ENCODE measurements at places on chromosomes 6 and 20. TPM values are rescaled to one million over a fixed set of nuclear protein-coding genes. Genes with fewer than 3 reads are reported as not detected.

DNA sequence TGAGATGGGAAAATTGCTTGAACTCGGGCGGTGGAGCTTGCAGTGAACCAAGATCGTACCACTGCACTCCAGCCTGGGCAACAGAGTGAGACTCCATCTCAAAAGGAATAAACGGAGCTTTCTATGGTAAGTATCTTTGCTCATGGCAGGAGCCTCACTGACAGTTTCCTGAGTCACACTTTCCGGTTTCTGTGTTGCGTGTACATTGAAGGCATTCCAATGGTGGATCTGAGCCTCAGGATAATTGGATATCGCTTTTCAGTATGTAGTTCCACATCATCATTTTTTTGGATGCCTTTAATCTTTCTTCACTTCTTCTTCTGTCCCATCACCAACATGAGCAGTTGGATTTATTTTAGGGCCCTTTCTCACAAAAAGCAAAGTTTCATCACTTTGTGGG is 28.6 kb upstream of the GTSF1L start:
- no peak overlapping the region for H3K4me3 ChIP-seq
- H3K27me3 ChIP-seq: no peaks in the 10 kb centered on the region
- H3K36me3 ChIP-seq: no peaks in the 10 kb centered on the region
- no peak for DNase-seq
- H3K4me1 ChIP-seq: no peaks in the 10 kb centered on the region
- no peak overlapping the region for H3K27ac ChIP-seq

DNA sequence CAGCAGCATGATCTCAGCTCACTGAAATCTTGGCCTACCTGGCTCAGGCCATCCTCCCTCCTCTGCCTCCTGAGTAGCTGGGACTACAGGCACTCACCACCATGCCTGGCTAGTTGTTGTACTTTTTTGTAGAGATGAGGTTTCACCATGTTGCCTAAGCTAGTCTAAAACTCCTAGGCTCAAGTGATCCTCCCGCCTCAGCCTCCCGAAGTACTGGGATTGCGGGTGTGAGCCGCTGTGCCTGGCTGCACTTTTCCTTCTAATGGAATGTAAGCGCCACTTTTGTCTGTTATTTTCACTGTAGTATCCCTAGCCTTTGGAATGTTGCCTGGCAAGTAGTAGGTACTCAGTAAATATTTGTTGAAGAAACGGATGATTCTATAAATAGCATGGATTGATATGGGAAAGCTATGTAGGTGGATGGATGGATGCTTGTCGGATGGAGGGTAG is 10.4 kb upstream of the TRIB3 start:
- no peak overlapping the region for H3K27ac ChIP-seq
- H3K4me1 ChIP-seq: no peaks in the 10 kb centered on the region

DNA sequence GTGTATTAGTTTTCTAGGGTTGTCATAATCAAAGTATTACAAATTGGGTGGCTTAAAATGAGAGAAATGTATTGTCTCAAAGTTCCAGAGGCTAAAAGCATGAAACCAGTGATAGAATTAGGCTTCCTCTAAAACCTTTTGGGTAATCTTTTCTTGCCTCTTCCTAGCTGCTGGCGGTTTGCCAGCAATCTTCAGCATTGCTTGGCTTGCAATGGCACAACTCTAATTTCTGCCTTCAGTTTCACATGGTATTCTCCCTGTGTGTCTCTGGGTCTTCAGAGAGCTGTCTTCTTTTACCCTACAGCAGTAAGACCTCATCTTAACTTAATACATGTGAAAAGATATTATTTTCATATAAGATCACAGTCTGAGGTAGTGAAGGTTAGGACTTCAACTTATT is 479.1 kb upstream of the GJE1 start:
- H3K27ac ChIP-seq: no peak overlapping the region
- H3K27me3 ChIP-seq: no peaks in the 10 kb centered on the region
- DNase-seq: no peak
- H3K4me3 ChIP-seq: no peak overlapping the region
- no peaks in the 10 kb centered on the region for H3K36me3 ChIP-seq

DNA sequence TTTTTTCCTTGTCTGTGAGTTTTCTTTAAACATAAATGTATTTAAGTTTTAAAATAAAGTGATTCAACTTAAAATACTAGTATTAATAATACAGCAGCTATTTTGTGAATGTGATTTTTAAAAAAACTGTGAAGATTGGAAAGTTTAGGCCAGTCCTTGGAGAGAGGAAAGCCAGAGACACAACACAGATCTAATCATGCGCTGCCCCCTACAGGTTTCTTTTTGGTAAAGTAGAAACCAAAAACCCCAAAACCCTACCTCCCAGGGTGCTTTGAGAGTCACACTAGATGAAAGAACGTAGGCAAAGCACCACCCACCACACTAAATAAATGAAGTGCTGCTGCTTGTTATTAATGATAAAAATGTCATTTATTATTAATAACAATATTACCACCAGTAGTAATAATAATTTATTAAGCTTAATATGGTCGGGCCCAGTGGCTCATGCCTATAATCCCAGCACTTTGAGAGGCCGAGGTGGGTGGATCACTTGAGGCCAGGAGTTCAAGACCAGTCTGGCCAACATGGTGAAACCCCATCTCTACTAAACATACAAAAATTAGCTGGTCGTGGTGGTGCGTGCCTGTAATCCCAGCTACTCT is 33.7 kb downstream of the SLC9A8 start:
- DNase-seq: peak; percentile 65
- no peaks in the 10 kb centered on the region for H3K4me1 ChIP-seq
- no peak overlapping the region for H3K4me3 ChIP-seq
- H3K27ac ChIP-seq: no peak overlapping the region
- peaks cover 7% of the 10 kb centered on the region for H3K36me3 ChIP-seq

DNA sequence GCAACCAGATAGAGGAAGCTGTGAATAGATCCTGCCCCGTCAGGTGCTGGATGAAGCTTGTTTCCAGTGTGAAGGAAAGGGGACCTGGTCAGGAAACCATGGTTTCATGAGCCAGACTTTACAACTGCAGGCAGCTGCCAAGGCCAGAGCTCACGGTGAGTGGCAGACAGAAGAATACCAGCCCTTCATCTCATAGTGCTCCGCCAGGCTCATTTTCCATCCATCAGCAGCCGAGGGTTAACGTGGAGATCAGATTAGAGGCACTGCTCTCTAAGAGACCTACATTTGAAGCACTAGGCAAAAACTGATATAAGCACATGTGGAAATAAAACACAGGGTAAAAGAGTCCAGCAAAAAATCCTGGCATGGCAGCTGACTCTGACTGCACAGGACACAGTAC is 172.4 kb downstream of the CD24 start:
- H3K27me3 ChIP-seq: no peaks in the 10 kb centered on the region
- H3K36me3 ChIP-seq: no peaks in the 10 kb centered on the region
- no peak overlapping the region for H3K27ac ChIP-seq
- no peak for DNase-seq
- peaks cover 3% of the 10 kb centered on the region for H3K4me1 ChIP-seq

DNA sequence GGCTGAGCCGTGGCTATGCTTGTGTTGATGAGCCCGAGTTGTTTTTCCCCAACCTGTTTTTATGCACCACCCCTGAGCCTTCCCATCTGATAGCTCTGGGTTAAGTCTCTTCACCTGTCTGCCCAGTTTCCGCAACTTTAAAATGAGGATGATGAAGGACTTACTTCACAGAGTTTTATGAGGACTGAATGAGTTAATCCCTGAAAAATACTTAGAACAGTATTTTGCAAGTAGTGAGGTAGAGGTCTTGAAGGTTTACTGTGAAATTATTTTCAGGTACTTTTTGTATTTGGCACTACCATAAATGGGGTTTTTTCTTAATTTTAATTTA is 3.2 kb downstream of the MTG2 start:
- DNase-seq: no peak
- H3K36me3 ChIP-seq: no peaks in the 10 kb centered on the region
- no peak overlapping the region for H3K27ac ChIP-seq
- H3K27me3 ChIP-seq: no peaks in the 10 kb centered on the region
- H3K4me1 ChIP-seq: peaks cover 5% of the 10 kb centered on the region
- no peak overlapping the region for H3K4me3 ChIP-seq

- H3K4me1 ChIP-seq: no peaks in the 10 kb centered on the region
- no peak overlapping the region for H3K27ac ChIP-seq
- no peaks in the 10 kb centered on the region for H3K36me3 ChIP-seq
Observed at GRCh38 chr6:100691972-100692371, 189.2 kb downstream of the ASCC3 start.

DNA sequence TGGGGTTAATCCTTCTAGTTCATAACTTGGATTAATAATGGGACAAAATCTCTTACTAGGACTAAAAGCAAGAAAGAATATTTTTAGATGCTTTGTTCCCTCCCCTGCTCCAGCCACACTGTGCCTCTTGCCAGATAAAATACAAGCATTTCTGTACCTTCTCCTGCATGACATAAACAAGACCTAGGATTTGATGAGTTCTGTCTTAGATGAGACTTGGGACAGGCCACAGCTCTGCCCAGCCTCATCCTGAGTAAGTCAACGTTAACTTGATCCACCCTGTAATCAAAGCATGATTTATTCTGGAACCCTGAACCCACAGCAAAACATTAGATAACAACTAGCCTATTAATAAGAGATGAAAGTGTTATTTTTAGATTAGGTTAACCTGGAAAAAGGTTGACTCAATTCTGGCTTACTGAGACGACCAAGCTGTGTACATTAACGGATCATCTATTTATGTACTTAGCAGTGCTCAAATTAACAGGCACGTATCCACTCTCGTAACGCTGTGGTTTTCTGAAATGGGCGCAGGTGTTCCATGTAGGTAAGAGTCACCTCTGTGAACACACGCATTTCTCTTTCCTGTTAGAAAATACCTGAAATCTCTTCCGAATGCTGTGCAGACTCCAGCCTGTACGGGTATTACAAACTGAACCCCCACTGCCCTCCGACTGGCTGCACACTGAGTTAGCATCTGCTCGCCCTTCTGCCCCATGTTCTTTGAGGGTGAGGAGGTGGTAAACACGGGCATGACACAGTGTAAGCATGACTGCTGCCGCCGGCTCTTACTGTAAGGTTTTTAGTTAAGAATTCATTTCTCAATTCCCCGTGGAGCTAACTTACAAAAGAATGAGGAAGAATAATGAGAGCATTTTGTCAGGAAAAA is 132.1 kb upstream of the FOXQ1 start:
- H3K27me3 ChIP-seq: no peaks in the 10 kb centered on the region
- H3K27ac ChIP-seq: no peak overlapping the region
- H3K4me3 ChIP-seq: no peak overlapping the region

DNA sequence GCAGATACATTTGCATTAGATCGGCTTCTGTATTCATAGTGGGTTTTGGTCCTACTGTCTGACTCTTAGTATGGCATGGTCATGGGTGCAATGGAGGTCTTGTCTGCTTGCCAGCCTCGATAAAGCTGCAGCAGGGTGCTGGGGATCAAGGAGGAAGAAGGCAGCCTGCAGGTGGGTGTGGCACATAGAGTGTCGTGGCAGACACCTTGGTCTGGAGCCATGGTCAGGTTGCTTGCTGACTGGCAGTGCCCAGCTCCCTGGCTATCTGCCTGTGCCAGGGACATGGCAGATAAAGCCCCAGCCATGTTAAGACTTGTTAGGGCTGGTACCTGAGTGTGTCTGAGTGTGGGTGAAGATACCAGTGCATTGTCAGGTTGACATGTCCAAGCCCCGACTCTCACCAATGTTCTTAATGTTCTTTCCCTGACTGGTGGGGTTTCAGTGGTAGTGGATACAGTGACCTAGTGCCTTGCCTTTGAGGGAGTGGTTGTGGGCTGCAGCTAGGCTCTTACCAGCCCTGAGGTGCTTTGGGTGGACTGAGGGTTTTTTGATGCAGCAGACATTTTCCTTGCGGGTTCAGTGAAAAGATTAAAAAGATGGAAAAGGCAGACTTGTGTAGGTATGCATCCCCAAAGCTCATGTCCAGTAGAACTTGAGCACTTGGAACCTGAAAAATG is 1.8 kb downstream of the FAM83D start:
- H3K27ac ChIP-seq: no peak overlapping the region
- no peaks in the 10 kb centered on the region for H3K27me3 ChIP-seq
- peak; percentile 57 for DNase-seq
- no peaks in the 10 kb centered on the region for H3K36me3 ChIP-seq

DNA sequence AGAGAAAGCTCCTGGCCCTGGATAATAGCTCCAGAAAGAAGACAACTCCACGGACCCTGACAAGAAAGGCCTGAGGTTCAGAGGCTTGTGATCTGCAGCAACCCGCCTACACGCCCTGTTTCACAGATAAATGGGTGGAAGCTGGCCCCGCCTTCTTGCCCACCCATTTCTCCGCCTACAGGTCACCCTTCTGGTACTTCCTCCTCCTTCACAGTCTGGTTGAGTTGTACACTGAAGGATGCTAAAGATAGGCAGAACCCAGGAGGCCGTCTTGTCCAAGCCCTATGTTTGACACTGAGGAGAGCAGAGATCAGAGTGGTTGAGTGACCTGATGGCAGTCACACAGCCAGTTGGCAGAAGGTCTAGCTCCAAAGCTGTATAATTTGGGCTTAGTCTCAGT is 34.2 kb upstream of the MDGA1 start:
- no peaks in the 10 kb centered on the region for H3K36me3 ChIP-seq
- no peak overlapping the region for H3K4me3 ChIP-seq
- H3K4me1 ChIP-seq: no peaks in the 10 kb centered on the region
- DNase-seq: peak; percentile 85

DNA sequence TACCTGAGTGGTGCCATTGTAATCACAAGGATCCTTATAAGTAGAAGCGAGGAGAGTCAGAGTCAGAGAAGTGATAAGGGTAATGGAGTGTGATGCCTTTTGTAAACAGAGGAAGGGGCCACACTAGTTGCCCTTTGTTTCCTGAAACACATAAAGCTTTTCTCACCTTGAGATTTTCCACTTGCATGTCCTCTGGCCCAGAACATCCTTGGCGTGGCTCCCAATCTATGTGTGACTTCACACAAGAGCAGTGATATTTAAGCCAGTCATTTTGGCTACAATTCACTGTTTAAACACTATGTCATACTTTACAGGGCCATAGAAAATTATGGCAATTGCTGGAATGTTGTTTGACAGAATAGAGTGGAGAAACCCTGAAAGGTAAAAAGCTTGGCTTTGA is 121.2 kb upstream of the BTN3A2 start:
- H3K27me3 ChIP-seq: no peaks in the 10 kb centered on the region
- H3K4me3 ChIP-seq: no peak overlapping the region
- DNase-seq: peak; percentile 49
- H3K27ac ChIP-seq: peak overlapping the region; percentile 68

DNA sequence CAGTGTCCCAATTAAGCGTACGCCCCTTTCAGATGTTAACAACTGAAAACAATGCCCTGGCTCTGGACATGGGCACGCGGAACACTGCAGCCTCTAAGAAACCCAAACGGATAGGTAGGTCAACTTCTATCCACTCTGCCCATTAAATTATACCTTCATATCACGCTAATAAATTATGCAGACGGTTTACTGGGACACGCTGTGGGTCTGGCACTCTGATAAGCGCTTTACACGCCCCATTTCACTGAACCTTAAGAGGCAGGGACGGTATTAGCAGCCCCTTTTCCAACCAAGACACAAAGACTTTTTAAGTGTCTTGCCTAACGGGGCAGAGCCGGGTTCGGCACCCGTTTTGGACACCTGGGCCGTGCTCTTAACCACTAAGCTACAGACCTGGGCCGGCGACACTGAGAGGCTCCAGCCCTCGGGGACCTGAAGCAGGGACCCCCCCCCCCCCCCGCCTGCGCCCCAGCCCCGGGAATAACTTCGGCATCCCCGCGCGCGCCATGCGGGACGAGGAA is 744 bp downstream of the STAU1 start:
- H3K4me1 ChIP-seq: peaks cover 5% of the 10 kb centered on the region
- H3K4me3 ChIP-seq: peak overlapping the region; percentile 72
- peak; percentile 46 for DNase-seq
- H3K27me3 ChIP-seq: no peaks in the 10 kb centered on the region

GRCh38 chr6:43335469-43335868 is 26.8 kb upstream of the CRIP3 start:
- H3K27ac ChIP-seq: peak overlapping the region; percentile 75
- H3K36me3 ChIP-seq: peaks cover 8% of the 10 kb centered on the region
- H3K27me3 ChIP-seq: no peaks in the 10 kb centered on the region
- no peak overlapping the region for H3K4me3 ChIP-seq
- peak; percentile 55 for DNase-seq

SNAI1 gene
- polyA plus RNA-seq: 6.9 TPM

ARHGAP18 gene
- polyA plus RNA-seq: 26.2 TPM

MICB gene
- 1.3 TPM for polyA plus RNA-seq

SLC44A4 gene
- polyA plus RNA-seq: 132 TPM
